ENCODE measurements at places on chromosomes 12 and 14.

DNA sequence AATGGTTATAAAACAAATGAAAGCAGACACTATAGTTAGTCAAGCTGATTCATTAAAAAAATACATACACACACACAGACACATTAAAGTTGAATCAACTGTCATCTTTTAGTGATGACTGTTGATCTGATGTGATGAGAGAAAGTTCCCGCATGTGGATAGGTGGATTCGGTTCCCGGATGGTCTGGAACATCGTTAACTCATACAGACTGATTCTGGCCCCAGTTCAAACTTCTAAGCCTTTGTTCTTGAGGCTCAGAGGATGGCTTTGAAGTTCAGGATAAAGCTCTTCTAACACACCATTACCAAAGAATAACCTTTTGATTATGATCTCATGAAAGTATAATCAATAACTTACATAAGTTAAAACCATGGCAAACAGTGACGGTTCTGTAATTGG lies 27.5 kb downstream of the WIF1 start:
- DNase-seq: no peak

DNA sequence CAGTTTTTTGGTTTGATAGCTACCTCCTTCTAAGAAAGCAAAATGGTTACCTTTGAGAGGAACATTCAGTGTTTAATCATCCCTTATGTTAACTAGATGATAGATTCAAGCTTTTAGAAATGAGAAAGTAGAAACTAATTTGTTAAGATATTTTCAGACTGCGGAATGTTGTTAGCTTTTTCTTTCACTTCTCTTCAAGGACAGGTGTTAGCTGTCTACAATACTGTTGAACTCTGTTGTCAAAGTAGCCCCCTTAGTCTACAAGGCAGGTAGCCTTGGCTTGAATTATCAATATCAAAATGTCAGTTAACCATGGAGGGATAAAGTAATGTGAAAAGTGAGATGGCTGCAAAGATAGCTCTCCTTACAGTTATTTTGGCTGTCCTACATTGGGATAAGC lies 14.8 kb downstream of the MAPK1IP1L start:
- no peak for DNase-seq

DNA sequence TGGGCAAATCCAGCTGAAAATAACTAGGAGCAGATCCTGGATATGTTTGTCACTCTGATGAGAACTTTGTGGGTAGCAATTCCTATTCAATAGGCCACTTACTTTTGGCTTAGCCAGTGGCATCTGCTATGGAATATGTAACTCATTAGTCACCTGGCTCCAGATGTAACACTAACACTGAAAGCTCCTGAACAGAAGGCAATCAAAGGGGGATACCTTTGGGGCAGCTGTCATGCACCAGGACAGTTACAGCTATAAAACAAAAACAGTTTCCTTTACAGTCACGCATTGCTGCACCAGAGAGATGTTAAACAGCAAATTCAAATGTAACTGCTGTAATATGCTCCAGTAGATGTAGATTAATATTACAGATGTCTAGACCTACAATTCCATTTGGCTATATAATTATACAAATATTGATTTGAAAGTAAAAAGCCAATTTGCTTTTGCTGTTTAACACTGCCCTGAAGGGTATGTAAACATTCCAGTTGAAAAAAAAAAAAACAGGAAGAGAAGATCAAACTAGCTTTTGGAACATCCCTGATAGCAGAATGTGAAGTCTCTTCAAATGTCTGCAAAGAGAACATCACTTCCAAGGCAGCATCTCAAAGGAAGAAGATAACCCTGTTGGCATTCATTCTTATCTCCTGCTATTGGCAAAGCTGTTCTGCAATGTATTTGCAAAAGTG lies 18.4 kb downstream of the RACGAP1 start:
- DNase-seq: no peak

DNA sequence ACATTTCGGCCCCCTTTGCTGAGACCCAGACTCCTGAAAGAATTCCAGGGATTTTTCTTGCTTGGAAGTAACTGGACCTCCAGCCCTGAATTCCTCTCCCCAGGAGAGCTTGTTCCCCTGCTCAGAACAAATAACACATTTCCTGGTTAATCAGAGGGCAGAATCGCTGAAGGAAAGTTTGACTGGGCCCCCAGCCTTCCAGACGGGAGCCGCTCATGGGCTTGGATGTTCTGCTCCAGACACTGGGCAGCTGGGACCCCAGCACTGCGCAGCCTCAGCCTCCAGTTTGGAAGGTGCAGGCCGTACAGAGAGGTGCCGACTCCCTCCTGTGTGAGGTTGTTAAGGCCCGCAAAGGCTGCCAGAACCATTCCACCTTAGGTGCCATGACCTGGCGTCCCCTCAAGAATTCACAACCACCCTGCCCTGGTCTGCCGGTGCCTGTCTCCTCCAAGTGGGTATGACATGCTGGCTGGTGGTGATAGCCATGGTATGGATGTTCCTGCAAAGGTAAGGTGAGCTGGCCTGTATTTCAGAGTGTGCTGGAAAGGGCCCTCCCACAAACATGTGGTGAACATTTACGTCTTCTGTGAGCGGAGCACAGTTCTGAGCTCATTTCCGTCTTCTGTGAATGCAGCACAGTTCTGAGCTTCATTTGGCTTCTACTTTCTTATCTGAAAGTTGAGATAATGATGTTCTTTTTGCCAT lies 5.1 kb upstream of the LTBP2 start:
- DNase-seq: no peak

- DNase-seq: no peak
These were observed 60.7 kb upstream of the MAP1LC3B2 start for GRCh38 chr12:116498471-116498870.
